LHCN-M2 (cell line): ENCODE measurements at places on chromosomes 13 and 19.

GRCh38 chr13:114099191-114099590 is 33.2 kb downstream of the RASA3 start:
- DNase-seq = peak; percentile 97

DNA sequence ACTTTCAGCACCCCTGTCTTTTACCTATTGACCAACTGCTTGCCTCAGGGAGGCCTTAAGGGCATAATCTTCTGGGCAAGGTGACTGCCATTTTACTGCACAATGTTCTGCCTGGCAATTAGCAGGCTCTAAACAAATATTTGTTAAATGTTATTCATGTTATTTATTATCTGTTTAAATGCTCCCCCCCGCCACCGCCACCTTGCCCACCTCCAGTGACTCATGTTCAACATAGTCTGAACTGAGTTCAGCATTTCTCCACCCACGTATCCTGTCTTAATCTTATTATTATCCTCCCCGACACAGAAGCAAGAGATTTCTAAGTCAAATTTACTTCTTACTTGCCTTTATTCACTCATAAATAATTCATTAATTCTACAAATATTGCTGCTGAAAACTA is 144.8 kb downstream of the LIG4 start:
- DNase-seq = no peak

DNA sequence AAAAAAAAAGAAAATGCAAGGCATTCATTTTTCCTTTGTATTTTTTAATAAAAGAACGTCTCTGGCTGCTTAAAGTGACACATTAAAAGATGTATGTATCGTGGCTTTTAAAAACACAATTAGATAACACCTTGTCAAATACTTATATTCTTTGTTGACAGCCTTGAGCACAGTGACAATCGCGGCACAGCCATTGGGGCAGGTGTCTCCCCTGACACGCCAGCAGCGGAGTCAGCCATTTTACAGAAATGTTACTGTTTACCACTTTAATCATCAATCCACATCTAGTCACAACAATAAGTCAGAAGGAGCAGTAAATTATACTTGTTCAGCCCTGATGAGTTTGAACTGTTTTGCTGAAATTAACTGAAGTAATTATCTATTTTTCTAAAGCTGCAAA is 224.1 kb downstream of the ZNF536 start:
- DNase-seq = no peak

GRCh38 chr13:35198613-35199200 is 256.6 kb downstream of the NBEA start:
- no peak for DNase-seq

GRCh38 chr19:8884416-8884815 is 52.2 kb downstream of the MBD3L1 start:
- no peak for DNase-seq

DNA sequence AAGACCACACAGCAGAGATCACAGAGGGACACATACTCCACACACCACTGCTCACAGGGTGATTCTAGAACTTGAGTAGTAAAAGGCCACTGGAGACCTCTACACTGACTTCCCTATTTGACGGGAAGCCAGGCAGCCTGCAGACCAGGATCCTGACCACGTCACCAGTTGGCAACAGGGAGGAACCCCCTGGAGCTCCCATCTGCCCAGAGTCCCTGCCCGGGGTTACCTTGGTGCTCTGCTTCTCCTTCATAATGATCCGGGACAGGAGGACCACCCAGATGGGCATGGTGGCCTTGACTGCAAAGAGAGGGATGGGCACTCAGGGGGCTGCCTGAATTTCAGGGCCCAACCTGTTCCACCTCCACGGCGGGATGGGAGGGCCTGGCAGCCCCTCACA is 932 bp downstream of the SLC35E1 start:
- DNase-seq = peak; percentile 20

DNA sequence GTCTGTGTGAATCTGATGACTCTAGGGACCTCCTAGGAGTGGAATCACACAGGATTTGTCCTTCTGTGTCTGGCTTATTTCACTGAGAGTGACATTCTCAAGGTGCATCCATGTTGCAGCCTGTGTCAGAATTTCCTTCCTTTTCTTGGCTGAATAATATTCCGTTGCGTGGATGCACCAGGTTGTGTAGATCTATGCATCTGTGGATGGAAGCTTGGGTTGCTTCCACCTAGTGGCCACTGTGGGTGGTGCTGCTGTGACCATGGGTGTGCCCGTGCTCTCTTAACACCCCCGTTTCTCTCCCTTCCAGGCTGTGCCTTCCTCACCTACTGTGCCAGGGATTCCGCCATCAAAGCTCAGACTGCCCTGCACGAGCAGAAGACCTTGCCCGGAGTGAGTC is 26.2 kb downstream of the CELF5 start:
- DNase-seq = no peak

DNA sequence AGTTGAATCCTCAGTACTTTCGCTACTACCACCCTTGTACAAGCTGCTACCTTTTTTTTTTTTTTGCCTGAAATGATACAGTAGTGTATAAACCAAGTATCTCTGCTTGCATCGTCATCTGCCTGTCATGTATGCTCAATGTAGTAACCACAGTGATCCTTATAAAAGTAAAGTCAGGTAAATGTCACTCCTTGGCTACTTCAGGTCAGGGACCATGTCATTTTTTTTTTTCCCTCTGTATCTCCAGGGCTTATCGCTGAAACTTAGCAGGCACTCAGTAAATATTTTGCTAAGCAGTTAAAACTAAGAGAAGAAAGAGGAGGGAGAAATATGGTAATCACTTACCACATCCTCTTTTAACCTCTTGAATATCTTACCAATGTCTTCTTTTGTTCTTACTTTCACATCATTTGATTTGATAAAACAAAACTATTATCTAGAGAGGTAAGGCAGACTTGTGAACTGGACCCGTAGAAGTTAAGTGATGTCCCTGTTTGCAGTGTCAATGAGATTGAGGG is 96.8 kb upstream of the KLF12 start:
- DNase-seq = no peak

GRCh38 chr19:8515317-8515716 is 1.4 kb upstream of the ZNF414 start:
- DNase-seq = no peak

DNA sequence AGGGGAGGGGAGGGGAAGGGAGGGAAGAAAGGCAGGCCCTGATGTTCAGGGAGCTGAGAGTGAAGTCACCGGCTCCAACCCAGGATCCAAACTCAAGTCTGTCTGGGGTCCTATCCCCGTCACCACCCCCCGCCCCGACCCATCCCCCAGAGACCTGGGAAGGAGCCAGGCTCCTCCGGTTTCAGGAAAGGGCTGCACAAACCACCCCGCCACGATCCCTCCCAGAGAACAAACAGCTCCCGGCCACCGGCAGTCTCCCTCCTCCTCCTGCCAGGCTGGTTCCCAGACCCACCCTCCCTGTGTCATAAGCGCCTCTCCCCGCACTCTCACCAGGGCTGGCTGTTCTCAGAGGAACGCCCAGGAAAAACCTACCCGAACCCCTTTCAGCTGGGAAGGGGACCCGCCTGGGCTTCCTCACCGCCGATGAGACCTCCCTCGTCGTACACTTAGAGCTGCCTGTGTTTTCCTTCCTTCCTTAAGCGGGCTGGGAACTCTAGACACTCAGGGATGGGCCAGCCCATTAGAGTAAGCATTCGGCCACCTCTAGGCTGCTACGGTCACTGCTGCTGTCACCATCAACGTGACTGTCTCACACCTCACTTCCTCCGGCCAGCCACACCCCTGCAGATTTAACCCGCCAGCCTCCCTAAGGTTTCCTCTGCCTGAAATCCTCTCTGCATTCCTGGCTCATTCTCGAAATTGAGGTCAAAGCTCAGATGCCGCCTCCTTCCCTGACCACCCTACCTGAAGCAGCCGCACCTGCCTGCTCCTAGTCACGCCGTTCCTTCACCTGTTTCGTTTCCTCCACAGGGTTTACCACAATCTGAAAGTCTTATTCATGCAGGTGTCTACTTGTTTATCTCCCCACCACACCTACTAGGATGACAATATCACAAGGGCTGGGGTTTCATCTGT is 6.3 kb upstream of the RDH13 start:
- DNase-seq = peak; percentile 26

DNA sequence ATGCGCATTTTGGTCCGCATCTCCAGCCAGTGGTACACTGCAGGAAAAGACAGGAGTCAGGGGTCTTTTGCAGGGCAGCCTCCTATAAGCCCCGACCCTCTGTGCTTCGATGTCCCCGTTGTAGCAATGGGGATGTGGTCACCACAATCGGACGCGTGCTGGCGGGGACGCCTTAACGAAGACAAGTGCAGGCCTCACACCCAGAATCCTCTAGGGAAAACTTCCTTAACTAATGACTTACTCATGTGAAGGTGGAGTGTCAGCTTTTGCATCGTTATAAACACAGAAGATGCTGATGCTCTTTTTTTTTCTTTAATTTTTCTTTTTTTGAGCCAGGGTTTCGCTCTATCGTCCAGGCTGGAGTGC is 22.1 kb downstream of the VASP start:
- DNase-seq = no peak

GRCh38 chr13:43514311-43514710 is 272.5 kb downstream of the ENOX1 start:
- DNase-seq = no peak

- no peak for DNase-seq
Measured at GRCh38 chr13:80989747-80990146, 648.8 kb upstream of the SPRY2 start.
